ENCODE measurements at places on chromosomes 2 and 18.

DNA sequence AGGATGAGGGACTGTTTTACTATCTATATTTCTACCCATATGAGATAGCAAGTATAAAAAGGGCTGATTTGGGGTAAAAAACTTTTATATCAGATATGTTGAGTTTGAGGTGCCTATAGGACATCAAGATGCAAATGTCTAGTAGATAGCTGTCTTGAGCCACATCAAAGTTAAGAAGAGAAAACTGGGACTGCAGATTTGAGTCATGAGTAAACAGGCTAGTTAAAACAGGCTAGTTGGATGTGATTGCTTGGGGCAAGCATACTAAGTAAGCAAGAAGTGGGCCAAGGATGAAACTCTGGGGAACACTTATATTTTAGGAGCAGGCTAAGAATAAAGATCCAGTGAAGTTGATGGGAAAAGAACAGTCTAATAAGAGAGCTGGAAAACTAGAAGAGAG, 2.8 kb upstream of the SCRN3 start:
- no peak for DNase-seq

- DNase-seq = peak; percentile 13
Measured at GRCh38 chr2:228535396-228535795, 353.9 kb upstream of the SPHKAP start.

- no peak for DNase-seq
Measured at GRCh38 chr18:35042389-35043071, 1.3 kb downstream of the MAPRE2 start.

GRCh38 chr2:241770185-241770935, 6.3 kb upstream of the GAL3ST2 start:
- DNase-seq = no peak

DNA sequence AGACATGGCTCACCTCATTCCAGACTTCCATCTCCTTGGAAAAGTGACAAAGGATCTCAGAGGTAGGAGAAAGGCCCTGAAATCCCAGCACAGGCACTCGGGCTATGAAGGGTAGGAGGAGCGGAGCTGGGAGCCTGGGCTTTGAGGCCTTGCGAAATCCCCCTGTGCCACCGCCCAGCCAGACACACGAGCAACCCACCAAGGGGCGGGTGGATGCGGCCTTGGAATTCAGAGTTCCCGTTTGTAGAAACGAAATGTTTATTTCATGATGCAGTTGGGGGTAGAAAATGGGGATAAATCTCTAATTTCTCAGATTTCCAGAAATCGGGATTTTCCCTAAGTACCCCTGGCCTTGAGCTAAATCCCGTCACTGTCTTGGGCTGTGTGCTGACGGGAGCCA, 177.1 kb upstream of the HDAC4 start:
- no peak for DNase-seq

DNA sequence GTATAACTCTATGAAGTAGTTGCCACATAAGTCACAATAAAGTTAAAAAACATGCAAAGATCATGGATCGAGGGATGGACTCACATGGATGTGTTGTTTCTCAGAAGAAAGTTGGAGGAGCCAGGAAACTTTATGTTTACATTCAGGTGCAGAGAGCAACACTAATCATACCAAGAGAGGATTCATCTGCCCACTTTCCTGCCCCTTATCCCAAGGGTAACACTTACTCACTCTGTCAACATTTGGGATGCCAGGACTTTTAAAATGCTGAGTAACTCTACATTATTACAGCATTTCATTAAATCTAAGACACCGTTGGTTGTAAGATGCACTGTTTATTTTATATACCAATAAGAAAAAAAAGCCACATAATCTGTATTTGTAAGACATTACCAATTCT, 170.4 kb downstream of the KCNE4 start:
- DNase-seq = no peak

- DNase-seq = no peak
Measured at GRCh38 chr2:165164201-165164600, 39.6 kb downstream of the SCN3A start.

- DNase-seq = no peak
Measured at GRCh38 chr2:220980966-220981675, 591.0 kb downstream of the EPHA4 start.

GRCh38 chr2:240429872-240430491, 5.5 kb upstream of the GPC1 start:
- peak; percentile 80 for DNase-seq

DNA sequence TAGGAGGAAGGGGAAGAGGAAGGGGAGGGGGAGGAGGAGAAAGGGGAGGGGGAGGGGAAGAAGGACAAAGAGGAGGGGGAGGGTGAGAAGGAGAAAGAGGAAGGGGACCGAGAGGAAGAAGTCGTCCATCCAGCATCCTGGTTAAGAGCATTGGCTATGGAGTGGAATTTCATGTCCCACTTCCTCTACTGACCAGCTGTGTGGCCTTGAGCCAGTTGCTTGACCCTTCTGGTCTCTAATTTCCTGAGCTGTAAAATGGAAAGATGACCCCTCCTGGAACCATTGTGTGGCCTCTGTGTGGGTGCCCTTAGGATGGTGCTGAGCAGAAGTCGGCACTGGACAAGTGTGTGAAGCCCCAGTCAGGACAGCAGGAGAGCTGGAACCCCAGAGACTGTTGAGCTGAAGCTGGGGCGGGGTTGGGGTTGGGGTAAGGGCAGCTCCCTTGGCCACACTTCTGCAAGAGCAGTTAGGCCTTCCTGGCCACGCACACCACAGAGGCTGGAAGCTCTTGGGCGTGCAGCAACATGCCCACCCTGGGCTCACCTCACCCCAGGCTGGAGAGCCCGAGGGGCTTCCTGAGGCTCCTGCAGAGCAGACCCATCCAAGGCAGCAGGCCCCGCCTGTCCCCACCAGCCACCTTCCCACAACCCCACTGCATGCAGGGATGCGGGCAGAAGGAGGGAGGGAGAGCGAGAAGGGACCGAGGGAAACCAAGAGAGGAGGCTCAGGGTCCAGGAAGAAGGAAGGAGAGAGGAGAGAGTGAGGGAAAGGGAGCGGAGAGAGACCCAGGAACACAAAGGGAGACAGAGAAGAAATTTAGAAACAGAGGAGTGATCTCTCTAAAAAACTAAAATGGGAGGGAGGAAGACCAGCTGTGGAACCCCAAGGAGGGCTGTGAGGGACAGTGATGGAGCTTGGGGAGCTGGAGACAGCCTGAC, 16.2 kb downstream of the ADRA2B start:
- DNase-seq = no peak

DNA sequence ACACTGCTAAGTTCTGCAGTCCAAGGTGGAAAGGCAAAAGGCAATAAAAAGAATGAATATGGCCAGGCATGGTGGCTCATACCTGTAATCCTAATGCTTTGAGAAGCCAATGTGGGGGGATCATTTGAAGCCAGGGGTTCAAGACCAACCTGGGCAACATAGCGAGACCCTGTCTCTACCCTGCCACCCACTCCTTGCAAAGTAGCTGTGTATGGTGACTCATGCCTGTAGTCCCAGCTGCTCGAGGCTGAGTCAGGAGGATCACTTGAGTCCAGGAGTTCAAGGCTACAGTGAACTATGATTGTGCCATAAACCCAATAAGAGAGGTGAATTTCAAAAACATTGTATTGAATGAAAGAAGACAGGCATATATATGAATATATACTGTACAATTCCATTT, 2.4 kb downstream of the MYL12B start:
- DNase-seq = no peak

- no peak for DNase-seq
Measured at GRCh38 chr2:170740660-170741059, 25.5 kb downstream of the SP5 start.

- DNase-seq = no peak
Measured at GRCh38 chr2:70525032-70525431, 28.6 kb downstream of the TGFA start.

GRCh38 chr2:189124175-189124574, 55.4 kb downstream of the COL5A2 start:
- no peak for DNase-seq

DNA sequence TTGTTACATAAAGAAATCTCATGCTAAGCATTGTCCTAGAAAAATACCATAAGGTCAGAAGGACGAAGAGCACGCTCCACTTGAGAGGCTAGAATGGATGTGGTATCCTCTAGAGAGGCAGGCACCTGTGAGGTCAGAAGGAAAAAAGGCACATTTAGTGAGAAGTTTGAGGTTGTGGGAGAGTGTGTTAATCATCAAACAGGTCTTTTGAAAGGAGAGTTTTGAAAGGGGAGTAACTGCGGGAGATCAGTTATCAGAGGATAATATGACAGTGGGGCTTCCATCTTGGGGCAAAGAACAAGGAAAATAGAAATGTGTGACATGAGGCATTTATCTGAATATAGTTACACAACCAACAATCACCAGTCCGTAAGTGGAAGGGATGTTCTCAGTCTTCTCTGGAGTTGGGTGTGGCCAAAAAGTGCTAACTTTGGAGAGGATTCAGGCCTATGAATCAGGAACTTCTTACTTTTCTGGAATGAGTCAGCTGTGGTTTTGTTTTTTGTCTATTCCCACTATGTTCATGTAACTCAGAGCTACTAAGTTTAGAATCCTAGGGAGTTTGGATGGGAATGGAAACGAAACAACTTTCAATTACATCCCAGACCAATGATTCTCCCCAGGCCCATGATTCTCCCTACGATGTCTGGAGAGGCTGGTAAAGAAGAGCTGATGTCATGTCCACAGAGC, 451.4 kb upstream of the ST6GAL2 start:
- no peak for DNase-seq

- DNase-seq = no peak
Measured at GRCh38 chr2:238114331-238114841, 14.2 kb downstream of the ESPNL start.

DNA sequence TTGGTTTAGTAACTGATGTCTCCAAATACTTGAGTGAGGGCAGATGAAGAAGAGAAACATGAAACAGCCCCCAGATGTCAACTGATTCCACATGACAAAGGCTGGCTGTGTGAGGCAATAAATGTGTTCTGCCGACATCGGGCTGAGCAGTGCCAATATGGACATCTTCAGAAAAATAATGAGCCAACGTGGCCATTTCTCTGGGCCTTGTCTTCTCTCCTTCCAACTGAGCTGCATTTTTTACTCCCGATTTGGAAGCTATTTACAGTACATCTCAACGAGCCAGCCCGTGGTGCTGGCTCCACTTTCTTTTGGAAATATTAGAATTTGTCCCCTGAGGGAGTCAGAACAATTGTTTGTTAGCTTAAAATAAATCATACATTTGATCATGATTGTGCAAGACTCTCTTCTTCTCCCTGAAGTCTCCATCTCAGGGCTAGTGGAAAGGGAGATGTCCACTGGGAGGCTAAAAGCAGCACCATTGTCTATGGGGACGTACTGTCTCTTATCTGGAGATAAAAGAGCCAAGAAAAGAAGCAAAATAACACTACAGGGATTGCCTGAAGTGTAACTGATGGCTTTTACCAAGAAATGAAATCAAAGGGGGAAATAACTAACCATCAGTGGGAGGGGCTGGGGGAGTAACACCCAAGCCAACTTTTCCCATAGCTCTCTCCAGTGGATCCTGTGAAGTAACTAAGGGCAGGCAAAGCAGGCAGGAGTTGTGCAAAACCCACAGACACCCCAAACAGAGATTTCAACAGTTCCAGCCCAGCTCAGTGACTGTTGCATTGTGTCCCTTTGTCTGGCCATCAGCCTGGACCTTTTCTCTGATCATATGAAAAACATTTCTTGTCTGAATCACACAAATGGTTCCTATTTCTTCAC, 114.8 kb downstream of the RDH14 start:
- DNase-seq = no peak

- no peak for DNase-seq
Measured at GRCh38 chr2:7436096-7436906, 519.1 kb downstream of the RNF144A start.

DNA sequence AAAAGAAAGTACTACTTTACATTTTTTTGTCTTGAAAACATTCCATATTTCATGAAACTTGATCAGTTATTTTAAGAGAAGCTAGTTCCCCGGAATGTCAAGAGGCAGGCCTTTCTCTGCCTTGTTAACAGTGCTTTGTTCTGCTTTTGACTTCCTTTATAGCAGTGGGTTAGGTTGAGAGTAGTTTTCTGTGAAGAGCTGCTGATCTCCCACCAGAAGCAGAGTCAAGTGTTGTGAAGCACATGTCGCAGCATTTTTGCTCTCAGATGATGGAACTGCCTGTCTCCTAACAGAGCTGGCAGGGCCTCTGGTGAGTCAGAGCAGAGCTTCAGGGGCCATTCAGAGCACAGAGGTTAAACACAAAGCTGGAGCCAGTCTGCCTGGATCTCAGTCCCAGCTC, 871.8 kb downstream of the SLC4A3 start:
- DNase-seq = no peak

GRCh38 chr2:66897691-66898150, 462.8 kb downstream of the MEIS1 start:
- DNase-seq = no peak

DNA sequence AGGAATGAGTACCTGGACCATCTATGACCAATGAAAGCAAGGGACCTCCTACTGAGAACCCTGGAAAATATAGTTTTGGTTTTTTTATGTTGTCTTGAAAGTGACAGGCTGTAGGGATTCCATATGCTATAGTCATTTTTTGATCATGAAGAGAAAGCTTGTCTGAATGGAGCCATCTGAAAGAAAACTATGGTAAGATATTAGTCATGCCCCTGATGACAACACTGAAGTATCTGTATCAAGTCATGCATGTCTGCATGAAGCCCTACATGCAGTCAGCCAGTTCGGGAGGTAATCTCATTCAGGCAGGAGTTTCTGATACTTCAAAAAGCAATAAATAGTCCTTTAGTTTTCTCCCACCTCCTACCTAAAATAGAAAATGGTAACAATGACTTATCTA, 1042.0 kb downstream of the DPP10 start:
- no peak for DNase-seq

DNA sequence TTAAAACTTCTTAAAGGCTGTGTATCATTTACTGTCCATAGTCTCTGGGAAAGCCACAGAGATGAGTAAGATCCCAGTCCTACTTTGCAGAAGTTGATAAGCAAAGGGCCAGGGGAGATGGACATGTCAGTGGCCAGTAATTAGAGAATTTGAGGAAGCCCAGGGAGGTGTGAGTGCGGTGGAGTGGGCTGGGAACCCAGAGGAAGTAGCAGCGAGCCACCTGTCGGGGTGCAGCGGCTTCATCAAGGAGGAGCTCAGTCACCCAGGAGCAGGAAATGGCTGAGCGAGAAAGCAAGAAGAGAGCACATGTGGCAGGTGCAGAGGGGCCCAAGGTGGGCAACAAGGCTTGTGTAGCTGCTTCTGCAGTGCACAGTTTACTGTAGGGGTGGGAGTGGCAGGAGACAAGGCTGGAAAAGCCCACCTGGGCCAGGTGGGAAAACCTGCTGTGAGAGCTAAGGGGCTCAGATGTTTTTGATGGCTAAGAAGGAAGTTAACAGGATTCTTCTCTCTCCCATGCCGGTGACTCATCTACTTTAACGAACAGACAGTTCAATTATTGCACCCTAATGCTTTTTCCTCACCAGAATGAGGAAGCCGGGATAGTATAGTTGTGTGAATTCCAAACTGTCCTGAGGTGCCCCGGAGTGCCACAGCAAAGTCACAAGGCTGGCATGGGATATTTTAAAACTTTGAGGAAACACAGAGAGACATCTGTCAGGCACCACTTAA, 34.8 kb upstream of the MGAT5 start:
- no peak for DNase-seq

All from RPMI8226 (cell line).